ENCODE measurements at places on chromosomes 5 and 9.

- H3K4me3 ChIP-seq = no peak overlapping the region
- no peak for DNase-seq
- no peaks in the 10 kb centered on the region for H3K4me1 ChIP-seq
- no peak overlapping the region for H3K27ac ChIP-seq
Measured at GRCh38 chr5:39451276-39451941, 26.6 kb upstream of the DAB2 start.

GRCh38 chr9:2691626-2692025, 25.7 kb upstream of the KCNV2 start:
- no peaks in the 10 kb centered on the region for H3K36me3 ChIP-seq
- H3K4me1 ChIP-seq = no peaks in the 10 kb centered on the region
- H3K4me3 ChIP-seq = no peak overlapping the region

DNA sequence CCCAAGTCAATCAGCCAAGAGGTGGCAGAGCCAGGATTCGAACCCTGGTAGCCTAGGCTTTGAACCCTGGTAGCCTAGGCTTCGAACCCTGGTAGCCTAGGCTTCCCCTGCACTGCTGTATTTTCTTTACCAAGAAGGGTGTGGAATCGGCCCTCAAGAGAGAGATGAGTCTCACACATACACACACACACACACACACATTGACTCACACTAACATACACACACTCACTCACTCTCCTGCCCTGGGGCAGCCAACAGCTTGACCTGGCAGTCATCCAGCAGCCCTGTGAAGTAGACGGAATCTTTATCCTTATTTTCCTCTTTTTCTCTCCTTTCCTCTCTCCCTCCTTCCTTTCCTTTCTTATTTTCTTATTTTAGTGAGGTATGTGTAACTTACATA, 55.4 kb upstream of the RPL26L1 start:
- H3K27me3 ChIP-seq = no peaks in the 10 kb centered on the region
- no peak overlapping the region for H3K4me3 ChIP-seq
- H3K27ac ChIP-seq = no peak overlapping the region
- no peak for DNase-seq

DNA sequence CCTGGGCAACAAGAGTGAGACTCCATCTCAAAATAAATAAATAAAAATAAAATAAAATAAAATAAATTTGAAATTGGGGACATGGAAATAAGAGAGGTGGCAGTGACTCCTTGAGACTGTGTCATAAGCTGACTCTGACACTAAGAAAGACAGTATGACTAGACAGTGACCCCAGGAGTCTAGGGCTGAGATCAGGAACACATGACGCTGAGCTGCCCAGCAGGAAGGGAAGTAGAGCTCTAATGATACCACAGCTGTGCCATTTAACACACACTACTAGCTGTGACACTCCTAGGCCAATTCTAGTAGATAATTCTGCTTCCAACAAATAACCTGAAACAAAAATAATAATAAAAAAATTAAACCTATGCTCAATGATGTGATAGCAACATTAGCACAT, 293.0 kb downstream of the SEC61B start:
- H3K36me3 ChIP-seq = no peaks in the 10 kb centered on the region
- no peaks in the 10 kb centered on the region for H3K27me3 ChIP-seq
- H3K4me3 ChIP-seq = no peak overlapping the region
- DNase-seq = no peak
- H3K4me1 ChIP-seq = no peaks in the 10 kb centered on the region
- no peak overlapping the region for H3K27ac ChIP-seq

DNA sequence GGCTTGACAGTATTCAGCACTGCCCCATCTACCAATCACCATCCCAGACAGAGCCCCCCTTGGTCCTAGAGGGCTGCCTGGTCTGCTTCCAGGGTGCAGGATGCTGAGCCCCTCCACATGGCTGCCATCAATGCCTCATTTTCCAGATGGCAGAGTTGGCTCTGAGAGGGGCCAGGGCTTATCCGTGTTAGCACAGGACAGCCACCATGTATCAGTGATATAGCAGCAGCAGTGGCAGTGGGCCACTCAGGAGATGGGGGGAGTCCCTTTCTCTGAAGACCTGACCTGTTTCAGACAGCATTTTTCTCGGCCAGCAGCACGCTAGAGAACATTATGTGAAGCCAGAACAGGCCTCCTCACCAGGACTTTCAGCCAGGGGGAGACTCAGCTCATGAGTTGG, 1.6 kb upstream of the SMIM32 start:
- peaks cover 3% of the 10 kb centered on the region for H3K4me1 ChIP-seq
- no peak overlapping the region for H3K27ac ChIP-seq
- H3K27me3 ChIP-seq = peaks cover 8% of the 10 kb centered on the region
- no peak for DNase-seq
- H3K36me3 ChIP-seq = no peaks in the 10 kb centered on the region

- H3K4me3 ChIP-seq = no peak overlapping the region
- peaks cover 6% of the 10 kb centered on the region for H3K4me1 ChIP-seq
- no peak for DNase-seq
- no peaks in the 10 kb centered on the region for H3K27me3 ChIP-seq
Measured at GRCh38 chr5:38667499-38667776, 111.0 kb upstream of the LIFR start.

- DNase-seq = no peak
- no peaks in the 10 kb centered on the region for H3K4me1 ChIP-seq
- no peak overlapping the region for H3K4me3 ChIP-seq
- H3K27ac ChIP-seq = no peak overlapping the region
- H3K36me3 ChIP-seq = no peaks in the 10 kb centered on the region
- H3K27me3 ChIP-seq = no peaks in the 10 kb centered on the region
Measured at GRCh38 chr9:5557606-5558587, 47.6 kb downstream of the PDCD1LG2 start.

DNA sequence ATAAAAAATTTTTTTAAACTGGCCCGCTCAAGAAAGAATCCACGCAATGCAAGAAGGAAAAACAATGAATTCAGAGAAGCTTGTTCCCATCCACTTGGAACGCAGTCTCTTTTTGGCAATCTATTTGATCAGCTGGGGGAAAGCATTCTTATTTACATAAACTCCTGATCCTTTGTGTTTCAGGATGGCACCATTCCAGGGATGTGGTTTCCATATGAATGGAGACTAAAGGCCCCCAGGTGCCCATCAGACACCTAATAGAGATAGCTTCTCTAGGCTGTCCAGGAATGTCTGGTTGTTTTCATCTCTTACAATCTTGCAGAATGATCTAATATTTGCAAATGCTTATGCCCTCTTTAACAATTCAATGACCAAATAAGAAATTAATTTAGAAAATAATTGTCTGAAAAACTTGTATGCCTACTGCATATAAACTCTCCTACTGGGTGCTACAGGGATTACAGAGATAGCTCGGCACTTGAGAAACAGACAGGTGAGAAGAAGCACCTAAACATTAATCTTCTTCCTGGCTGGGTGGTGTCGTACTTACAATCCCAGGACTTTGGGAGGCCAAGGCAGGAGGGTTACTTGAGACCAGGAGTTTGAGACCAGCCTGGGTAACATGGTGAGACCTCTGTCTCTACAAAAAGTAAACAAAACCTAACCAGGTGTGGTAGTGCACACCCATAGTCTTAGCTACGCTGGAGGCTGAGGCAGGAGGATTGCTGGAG, 3.0 kb upstream of the RASGRF2 start:
- H3K27ac ChIP-seq = no peak overlapping the region
- no peaks in the 10 kb centered on the region for H3K36me3 ChIP-seq
- DNase-seq = peak; percentile 70

GRCh38 chr5:38045446-38045845, 205.6 kb upstream of the GDNF start:
- H3K27ac ChIP-seq = no peak overlapping the region
- H3K36me3 ChIP-seq = no peaks in the 10 kb centered on the region
- no peaks in the 10 kb centered on the region for H3K4me1 ChIP-seq
- DNase-seq = no peak
- H3K27me3 ChIP-seq = no peaks in the 10 kb centered on the region

All from mesendoderm (in vitro differentiated cells).